ENCODE measurements at places on chromosomes 4 and X. TPM values are rescaled to one million over a fixed set of nuclear protein-coding genes. Genes with fewer than 3 reads are reported as not detected.

DNA sequence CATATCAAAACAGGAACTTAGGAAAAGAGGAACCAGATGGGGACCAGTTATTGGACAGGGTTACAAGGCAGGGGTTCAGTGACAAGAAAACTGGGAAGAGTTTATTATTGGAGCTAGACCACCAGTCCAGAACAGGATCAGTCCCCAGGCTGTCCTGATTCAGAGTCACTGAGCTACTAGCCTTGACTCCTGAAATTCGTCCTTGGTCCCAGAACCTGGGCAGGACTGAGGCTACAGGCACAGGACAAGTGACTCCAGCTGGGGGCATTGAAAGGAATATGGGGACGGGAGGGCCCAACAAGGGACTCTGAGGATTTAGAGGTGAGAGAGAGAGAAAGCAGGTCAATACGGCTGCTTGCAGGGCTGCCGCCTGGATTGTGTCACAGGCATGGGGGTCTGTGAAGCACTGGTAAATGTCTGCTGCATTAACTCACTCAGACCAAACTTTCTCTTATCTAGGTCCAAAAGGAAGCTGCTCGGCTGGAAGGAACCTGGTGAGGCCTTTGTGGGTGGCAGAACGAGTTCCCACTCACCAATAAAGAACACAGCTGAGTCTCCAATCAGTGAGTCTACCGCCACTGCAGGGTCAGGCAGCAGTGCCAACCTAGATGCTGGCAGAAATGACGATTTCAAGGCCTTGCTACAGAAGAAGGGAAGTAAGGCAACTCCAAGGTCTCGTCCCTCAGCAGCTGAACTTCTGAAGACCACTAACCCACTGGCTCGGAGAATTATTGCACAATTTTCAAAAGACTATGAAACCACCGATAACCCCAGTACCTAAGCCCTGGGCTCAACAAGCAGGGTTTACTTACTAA lies 11.3 kb upstream of the RTL5 start:
- no peak for DNase-seq

The PNMA5 gene
- not detected for total RNA-seq

The FGF5 gene
- 2.6 TPM for total RNA-seq

DNA sequence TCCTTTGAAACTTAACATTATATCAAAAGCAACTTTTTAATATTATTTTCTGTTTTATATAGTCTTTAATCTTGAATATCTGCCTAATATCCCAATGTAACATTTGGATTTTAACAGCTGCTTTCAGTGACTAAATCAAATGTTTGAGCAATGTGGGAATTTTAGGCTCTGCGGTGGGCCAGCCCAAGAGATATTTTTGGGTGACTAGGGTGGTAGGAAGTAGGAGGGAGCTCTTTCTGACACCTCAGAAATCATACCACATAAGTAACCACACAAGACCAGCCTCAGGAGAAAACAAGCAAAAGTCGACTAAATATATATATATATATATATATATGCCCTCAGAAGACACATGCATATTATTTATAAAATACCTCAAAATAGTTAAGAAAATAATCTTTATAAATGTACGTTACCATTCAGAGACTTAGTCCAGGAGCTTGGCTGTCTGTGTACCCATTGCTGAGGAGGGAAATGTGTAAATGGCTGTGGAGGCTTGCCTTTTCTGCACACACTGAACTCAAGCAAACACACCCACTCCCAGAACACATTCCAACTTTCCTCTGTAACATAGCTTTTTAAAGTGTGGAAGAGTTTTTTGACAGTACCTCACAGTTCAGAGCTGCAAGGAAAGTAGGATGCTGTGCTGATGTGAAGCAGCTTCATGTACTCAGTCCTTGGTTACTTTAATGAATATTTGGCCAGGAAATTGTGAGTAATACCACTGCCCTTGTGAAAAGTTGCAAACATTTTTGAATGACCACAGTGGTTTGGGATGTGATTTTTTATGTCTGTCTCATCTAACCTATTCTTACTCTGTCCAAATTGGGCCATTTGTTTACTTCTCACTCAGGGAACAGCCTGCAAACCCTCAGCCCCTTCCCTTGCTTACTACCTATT lies at the start of gene RTL3:
RTL3 (minus strand) TSS at position 484 of the 900 bp plus-strand sequence. CDS start 908 bp downstream, outside the sequence.
- DNase-seq = peak; percentile 73

The PHOX2B gene
- not detected for total RNA-seq

DNA sequence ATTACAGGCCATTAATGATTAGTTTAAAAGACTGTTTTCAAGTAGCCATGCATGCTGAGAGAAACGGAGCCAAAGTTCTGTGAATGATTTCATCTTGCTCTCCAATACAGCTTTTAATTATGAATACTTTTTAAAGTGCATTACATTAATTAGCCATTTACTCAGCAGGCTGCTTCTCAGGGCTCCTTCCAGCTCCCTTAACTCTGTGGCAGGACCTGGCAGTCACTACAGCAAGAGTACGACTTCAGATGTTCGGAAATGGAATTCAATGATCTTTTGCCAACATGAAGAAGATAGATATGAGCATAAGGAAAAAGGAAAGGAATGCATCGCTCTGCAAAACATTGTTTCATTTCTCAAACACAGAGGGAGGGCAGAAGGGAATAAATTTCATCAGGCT lies 987.2 kb downstream of the PDHA2 start:
- DNase-seq = no peak

The ATP10D gene
- total RNA-seq = 4.0 TPM

GRCh38 chrX:53926030-53926429 lies 118.2 kb downstream of the PHF8 start:
- no peak for DNase-seq

GRCh38 chr4:53790286-53790685 lies 199.0 kb upstream of the LNX1 start:
- DNase-seq = no peak

The NLGN4X gene
- total RNA-seq = not detected

The GSX2 gene
- total RNA-seq = not detected

GRCh38 chr4:25103418-25103817 lies 56.8 kb downstream of the SEPSECS start:
- DNase-seq = no peak

DNA sequence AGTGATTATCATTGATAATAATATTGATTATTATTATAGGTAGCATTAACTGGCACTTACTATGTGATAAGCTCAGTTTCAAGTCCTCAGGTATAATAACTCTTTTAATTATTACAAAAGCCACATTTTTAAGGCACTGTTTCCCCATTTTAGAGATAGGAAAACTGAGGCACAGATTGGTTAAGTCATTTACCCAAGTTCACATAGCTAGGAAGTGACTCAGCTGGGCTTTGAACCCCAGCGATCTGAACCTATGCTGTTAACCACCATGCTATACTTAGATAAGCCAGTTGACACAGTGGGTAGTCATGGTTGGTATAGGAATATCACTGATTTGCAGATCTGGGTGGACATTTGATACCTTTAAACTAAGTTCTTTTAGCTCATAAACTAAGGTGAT lies 110.4 kb downstream of the FRAS1 start:
- no peak for DNase-seq

- DNase-seq = peak; percentile 8
Measured at GRCh38 chr4:38612646-38613414, 51.2 kb upstream of the KLF3 start.

GRCh38 chr4:57490520-57491255 lies 380.5 kb upstream of the IGFBP7 start:
- DNase-seq = peak; percentile 44

GRCh38 chr4:47120783-47121182 lies 89.4 kb downstream of the GABRB1 start:
- DNase-seq = no peak

DNA sequence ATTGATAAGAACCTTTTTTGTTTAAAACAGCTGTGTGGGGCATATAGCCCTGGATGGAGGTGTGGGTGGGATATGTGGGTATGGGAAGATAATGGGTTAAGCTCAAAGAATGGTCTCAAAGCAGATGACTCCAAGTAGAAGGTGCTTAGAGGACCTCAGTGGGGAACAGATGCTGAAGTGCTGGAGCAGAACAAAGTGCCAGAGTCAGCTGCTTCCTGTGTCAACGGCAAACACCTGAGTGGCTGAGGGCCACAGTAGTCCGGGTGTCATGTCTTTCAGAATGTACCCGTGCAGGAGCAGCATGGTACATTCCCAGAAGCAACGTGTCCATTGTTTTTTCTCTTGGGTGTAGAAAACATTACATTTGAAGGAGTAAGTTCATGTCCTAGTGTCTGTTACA lies 210.6 kb downstream of the CCNG2 start:
- DNase-seq = no peak

GRCh38 chrX:80246271-80246670 lies 174.0 kb upstream of the TENT5D start:
- peak; percentile 21 for DNase-seq

The ATP8A1 gene
- 5.3 TPM for total RNA-seq

DNA sequence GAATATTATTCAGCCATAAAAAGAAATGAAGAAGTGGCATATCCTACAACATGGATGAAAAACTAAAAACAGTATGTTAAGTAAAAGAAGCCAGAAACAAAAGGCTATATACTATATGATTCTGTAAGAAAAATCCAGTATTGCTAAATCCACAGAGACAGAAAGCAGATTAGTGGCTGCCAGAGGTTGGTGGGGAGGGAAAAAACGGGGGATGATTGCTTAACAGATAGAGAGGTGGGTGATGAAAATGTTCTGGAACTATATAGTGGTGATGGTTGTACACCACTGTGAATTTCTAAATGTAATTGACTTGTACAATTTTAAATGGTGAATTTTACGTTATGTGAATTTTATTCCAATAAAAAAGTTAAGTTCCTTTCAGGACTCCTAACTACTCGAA lies 157.6 kb upstream of the SH3RF1 start:
- no peak for DNase-seq

- peak; percentile 84 for DNase-seq
Measured at GRCh38 chrX:20217271-20217670, 49.4 kb downstream of the RPS6KA3 start.

DNA sequence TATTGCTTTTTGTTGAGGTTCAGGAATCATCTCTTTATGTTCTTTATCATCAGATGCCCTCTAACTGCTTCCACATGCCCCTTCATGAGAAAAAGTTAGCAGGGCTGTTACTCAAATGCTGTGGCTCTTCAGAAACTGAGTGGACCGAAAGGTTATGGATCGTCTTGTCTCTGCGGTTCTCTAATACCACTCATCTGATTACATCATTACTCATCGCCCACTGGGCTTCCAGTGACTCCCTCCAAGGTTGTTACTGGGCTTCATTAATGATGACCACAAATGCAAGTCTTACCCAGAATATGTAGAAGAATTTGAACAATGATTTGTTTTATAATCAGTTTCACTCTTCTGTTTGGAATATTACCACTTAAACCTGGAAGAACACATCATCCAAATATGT lies 67.7 kb downstream of the RWDD4 start:
- peak; percentile 40 for DNase-seq

DNA sequence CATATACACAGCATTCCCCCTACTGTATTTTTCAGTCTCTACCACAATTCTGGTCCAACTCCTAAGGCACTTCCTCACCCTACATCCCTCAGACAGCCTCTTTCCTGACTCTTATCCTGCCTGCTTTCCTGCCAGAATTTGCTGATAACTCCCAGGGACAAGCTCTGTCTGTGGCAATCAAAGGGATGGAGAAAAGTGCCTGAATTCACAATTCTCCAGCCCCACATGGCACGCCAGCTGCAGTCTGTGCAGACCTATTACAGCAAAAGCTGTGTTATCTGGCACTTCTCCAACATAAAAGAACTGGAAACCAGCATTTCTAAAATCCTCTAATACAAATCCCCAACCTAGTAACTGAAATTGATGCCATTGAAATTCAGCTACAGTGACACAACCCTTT lies 404.8 kb downstream of the KLHL13 start:
- DNase-seq = no peak

The CTAG1B gene
- total RNA-seq = not detected

- DNase-seq = no peak
Measured at GRCh38 chr4:5718411-5718810, 7.4 kb downstream of the EVC start.

The ARR3 gene
- total RNA-seq = not detected

The SH3TC1 gene
- total RNA-seq = 23.1 TPM

The LAMP2 gene
- total RNA-seq = 51.5 TPM

- DNase-seq = no peak
Measured at GRCh38 chr4:148530114-148530513, 87.9 kb upstream of the NR3C2 start.

- peak; percentile 84 for DNase-seq
Measured at GRCh38 chr4:128525992-128526630, 238.5 kb upstream of the PGRMC2 start.

The PDCL2 gene
- total RNA-seq = not detected

DNA sequence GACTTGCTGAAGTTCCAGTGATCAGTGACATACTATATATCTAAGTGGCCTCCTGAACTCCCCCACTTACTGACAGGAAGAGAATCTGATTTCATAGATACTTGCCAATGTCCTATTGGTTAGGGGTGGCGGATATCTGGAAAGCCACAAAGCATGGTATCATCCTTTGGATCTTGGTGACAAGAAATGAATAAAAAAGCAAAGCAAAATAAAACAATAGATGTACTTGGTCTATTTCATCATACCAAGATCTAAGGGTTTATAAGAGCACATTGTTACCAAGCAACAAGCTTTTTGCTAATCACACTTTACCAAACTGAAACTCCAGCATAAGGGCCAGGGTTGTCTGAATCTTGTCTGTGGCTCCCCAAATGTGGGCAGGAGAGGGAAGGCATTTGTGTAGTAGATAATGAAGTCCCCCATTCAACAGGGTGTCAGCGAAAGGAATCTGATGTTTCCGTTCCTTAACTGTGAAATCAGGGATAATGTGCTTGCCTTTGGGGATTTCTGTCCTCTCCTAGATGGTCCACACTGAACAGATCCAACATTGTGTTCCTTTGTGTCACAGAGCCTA lies 125.0 kb upstream of the SMIM10 start:
- no peak for DNase-seq

The ATP1B4 gene
- not detected for total RNA-seq

DNA sequence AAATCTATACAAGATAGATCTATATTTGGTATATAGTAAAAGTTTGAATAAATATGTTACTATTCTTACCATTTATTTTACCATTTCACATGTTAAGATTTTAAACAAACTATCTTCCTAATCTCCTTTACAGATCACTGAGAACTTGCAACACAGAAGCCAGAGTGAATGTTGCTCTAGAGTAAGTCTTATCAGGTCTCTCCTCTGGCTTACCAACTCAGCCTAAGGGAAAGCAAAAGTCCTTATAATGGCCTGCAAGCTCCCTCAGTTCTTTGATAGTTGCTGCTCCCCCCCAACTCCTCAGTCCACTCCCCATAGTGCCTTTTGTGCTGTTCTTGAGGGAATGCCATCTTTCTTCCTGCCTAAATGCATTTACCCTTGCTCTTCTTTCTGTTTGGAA lies 25.7 kb upstream of the SLC7A11 start:
- DNase-seq = no peak

- no peak for DNase-seq
Measured at GRCh38 chr4:79603681-79604080, 195.7 kb upstream of the GK2 start.

- DNase-seq = no peak
Measured at GRCh38 chrX:123219916-123220315, 35.8 kb downstream of the GRIA3 start.

The KLB gene
- not detected for total RNA-seq

GRCh38 chr4:75391489-75392166 lies 122.6 kb downstream of the RCHY1 start:
- DNase-seq = no peak

The KDR gene
- total RNA-seq = 0.63 TPM

The DCAF4L1 gene
- 0.63 TPM for total RNA-seq

The CLNK gene
- not detected for total RNA-seq
